Heart left ventricle (tissue), 16 donors: ENCODE measurements at places on chromosomes 5 and 9. TPM values are rescaled to one million over a fixed set of nuclear protein-coding genes. Genes with fewer than 3 reads are reported as not detected.

Gene ENTPD8
- not detected for polyA plus RNA-seq

- no peak for DNase-seq
Measured at GRCh38 chr9:134437403-134438194, 111.3 kb downstream of the RXRA start.

Gene CERT1
- polyA plus RNA-seq, result 6.7 TPM

Gene PCDHB4
- polyA plus RNA-seq, result 0.30 TPM

DNA sequence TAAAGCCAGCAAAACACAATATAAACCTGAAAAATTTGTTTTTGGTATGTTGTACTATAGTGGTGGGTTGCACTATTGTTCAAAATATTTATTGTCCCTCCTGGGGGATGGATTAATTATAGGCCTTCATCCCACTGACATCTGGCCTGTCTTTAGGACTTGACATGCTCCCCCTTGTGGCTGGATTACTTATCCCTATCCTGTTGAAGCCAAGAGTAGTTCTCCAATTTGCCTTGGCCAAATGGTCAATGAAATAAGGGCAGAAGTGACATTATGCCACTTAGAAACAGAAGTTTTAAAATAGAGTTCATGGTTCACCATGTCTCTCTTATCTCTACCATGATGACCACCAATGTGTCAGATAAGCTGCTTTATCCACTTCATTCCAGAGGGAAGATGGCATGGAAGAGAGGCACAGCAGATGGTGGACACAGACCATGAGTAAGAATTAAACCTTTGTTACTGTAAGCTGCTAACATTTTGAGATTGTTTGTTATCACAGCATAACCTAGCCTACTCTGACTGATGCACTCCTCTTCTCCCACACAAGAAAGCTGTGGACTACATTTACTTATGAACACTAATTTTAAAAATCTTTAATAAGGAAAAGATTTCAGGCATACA is 29.2 kb upstream of the ARHGEF28 start:
- DNase-seq, result no peak

GRCh38 chr9:78001946-78002731 is 29.5 kb downstream of the GNAQ start:
- DNase-seq, result no peak

DNA sequence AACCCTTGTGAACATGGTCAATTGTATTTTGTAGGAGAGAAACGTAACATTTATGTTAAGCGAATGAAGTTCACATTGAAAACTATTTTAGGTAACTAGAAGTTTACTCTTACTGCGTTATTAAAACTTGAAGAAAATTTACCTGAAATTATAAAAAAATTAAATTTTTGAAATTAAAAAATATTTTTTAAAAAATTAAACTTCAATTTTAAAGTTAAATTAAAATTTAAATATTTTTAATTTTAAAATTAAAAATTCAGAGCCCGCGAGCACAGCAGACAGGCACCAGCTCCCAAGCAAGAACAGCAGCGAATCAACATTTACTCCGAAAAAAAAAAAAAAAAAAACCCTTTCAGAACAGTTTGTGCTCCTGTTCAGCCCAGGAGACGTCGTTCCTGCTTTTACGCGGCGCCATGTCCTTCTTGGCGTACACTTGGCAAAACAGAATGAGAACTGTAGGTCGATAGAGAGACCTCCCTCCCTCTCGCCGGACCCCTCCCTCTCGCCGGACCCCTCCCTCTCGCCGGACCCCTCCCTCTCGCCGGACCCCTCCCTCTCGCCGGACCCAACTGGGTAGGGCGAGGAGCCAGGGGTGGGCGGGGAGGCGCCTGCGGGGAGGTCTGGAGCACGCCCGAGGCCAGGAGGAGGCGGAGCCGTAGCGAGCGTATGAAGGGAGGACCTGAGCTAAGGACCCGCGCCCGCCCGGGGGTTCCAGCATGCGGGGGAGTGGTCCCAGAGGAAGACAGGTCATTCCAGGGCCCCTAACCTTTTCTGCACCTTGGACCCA is 235.8 kb downstream of the ROR2 start:
- peak; percentile 86 for DNase-seq

- DNase-seq, result no peak
Measured at GRCh38 chr5:42387563-42387962, 35.7 kb upstream of the GHR start.
